Small intestine (tissue), 16 donors: ENCODE measurements at places on chromosomes 1 and 21.
A peak's percentile ranks its signal among the peaks of the same experiment; 100 is the strongest.

- no peak overlapping the region for H3K4me3 ChIP-seq
- no peaks in the 10 kb centered on the region for H3K36me3 ChIP-seq
- no peak overlapping the region for H3K27ac ChIP-seq
- DNase-seq = no peak
Observed at GRCh38 chr1:216815260-216816131, 92.3 kb upstream of the ESRRG start.

- no peak overlapping the region for H3K27ac ChIP-seq
- no peaks in the 10 kb centered on the region for H3K4me1 ChIP-seq
- no peak for DNase-seq
- no peak overlapping the region for H3K4me3 ChIP-seq
- H3K36me3 ChIP-seq = no peaks in the 10 kb centered on the region
Observed at GRCh38 chr1:236389253-236389652, 4.8 kb upstream of the EDARADD start.

- no peaks in the 10 kb centered on the region for H3K36me3 ChIP-seq
- no peak overlapping the region for H3K4me3 ChIP-seq
- DNase-seq = no peak
- H3K27me3 ChIP-seq = no peaks in the 10 kb centered on the region
- H3K4me1 ChIP-seq = peaks cover 21% of the 10 kb centered on the region
Observed at GRCh38 chr1:25732821-25733220, 67.2 kb upstream of the SELENON start.

DNA sequence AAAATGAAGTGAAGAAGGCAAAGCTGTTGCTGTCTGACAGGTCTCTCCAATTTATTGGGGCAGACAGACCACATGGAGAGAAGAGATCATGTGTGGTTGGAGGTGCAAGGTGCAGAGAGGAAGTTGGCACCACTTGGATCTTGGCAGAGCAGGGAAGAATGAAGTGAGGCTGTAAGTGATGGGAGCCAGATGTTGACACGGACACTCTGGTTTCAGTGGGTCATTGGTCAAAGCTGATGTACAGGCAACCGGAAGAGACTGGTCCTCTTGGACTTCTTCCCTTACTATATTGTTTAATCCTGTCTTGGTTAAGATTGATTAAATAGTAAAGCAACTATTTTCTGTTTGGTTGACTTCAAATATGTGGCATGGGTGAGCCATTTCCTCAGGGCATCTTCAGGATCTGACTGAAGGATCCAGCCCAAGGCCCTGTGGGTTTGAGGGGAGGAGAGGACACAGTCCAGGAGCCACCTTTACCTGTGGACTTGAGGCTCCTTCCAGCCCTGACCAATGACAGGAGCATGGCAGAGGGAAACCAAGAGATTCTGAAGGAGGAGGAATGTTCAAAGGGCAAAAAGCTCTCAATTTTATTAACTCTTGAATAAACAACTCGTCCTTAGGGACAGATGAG, 49.4 kb downstream of the NENF start:
- H3K4me3 ChIP-seq = no peak overlapping the region
- peak overlapping the region; percentile 19 for H3K27ac ChIP-seq
- H3K27me3 ChIP-seq = no peaks in the 10 kb centered on the region

GRCh38 chr1:43991200-43991475, 261 bp upstream of the CCDC24 start:
- H3K4me3 ChIP-seq = peak overlapping the region; percentile 66
- no peak for DNase-seq
- H3K27ac ChIP-seq = peak overlapping the region; percentile 86
- peaks cover 51% of the 10 kb centered on the region for H3K4me1 ChIP-seq
- H3K27me3 ChIP-seq = no peaks in the 10 kb centered on the region

DNA sequence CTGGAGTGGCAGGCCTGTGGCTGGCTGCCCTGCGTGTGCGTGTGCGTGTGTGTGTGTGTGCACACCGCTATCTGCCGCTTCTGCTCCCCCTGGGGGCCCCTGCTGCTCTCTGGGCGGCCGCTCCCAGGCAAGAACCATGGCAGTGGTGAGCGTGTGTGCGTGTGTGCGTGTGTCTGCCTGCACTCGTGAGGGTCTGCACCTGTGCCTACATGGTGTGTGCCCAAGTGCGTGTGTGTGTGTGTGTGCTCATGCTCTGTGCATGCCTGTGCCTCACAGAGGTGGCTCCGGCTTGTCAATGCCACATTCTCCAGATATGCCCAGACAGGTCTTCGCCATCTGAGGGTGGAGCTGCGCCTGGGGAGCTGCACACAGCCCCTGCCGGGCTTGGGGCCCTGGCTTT, 18.7 kb upstream of the PEX10 start:
- no peak for DNase-seq
- no peaks in the 10 kb centered on the region for H3K36me3 ChIP-seq
- H3K4me1 ChIP-seq = no peaks in the 10 kb centered on the region
- H3K4me3 ChIP-seq = no peak overlapping the region
- H3K27me3 ChIP-seq = no peaks in the 10 kb centered on the region
- peak overlapping the region; percentile 77 for H3K27ac ChIP-seq

DNA sequence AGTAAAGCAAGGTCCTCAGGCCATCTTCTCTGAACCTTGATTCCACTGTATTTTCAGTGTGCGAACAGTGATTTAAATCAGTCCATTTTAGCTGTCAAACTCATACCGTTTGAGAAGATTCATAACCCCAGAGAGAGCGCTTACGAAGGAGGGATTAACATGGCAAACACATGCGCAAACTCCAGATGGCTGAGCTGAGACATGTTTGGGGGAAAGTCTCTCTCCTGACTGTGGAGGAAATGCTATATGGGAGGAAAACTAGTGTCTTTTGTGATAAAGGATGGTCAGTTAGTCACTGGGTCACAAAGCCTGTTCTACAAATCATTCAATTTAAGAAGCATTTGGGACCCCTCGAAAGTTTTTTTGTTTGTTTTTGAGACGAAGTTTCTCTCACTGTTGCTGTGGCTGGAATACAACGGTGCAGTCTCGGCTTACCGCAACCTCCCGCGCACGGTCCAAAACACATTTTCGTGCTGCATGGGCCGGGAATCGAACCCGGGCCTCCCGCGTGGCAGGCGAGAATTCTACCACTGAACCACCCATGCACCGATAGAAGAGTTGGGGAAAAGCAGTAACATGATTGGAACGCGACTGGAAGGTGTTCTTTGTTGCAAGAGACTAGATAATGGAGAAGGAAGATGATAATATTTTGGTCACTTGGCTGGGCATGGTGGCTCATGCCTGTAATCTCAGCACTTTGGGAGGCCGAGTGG, 58.4 kb upstream of the CXADR start:
- no peaks in the 10 kb centered on the region for H3K36me3 ChIP-seq
- no peak overlapping the region for H3K4me3 ChIP-seq
- no peak for DNase-seq

- no peaks in the 10 kb centered on the region for H3K36me3 ChIP-seq
- H3K27ac ChIP-seq = no peak overlapping the region
- no peak for DNase-seq
- no peaks in the 10 kb centered on the region for H3K4me1 ChIP-seq
Observed at GRCh38 chr1:75327395-75327794, 193.2 kb downstream of the LHX8 start.

- peak overlapping the region; percentile 76 for H3K27ac ChIP-seq
- DNase-seq = peak; percentile 37
- peak overlapping the region; percentile 22 for H3K4me3 ChIP-seq
- H3K36me3 ChIP-seq = peaks cover 32% of the 10 kb centered on the region
- H3K4me1 ChIP-seq = peaks cover 55% of the 10 kb centered on the region
- H3K27me3 ChIP-seq = no peaks in the 10 kb centered on the region
Observed at GRCh38 chr21:34524646-34525601, 12.9 kb upstream of the KCNE1 start.

DNA sequence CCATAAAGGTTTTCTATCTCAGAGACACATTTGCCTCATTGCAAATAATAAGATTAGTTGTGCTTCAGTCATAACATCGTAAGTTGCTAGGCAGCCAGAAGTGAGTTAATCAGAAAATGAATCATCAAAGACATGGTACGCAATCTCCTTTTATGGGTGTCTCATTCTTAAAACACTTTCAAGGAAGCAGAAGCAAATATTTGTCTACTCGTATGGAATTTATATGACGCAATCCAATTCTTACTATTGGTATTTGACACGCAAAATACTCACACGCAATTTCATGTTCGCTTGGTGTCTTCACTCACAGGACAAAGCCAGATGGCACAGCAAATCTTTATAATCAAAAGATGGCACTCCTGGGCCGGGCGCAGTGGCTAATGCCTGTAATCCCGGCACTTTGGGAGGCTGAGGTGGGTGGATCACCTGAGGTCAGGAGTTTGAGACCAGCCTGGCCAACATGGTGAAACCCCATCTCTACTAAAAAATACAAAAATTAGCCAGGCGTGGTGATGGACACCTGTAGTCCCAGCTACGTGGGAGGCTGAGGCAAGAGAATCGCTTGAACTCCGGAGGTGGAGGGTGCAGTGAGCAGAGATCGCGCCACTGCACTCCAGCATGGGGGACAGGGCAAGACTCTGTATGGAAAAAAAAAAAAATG, 56.4 kb downstream of the HLCS start:
- no peaks in the 10 kb centered on the region for H3K4me1 ChIP-seq
- peaks cover 2% of the 10 kb centered on the region for H3K36me3 ChIP-seq
- DNase-seq = peak; percentile 91
- H3K4me3 ChIP-seq = no peak overlapping the region

GRCh38 chr1:246629030-246629429, 62.8 kb downstream of the CNST start:
- H3K4me3 ChIP-seq = no peak overlapping the region
- H3K36me3 ChIP-seq = no peaks in the 10 kb centered on the region
- no peak for DNase-seq
- H3K4me1 ChIP-seq = no peaks in the 10 kb centered on the region
- H3K27ac ChIP-seq = no peak overlapping the region
- no peaks in the 10 kb centered on the region for H3K27me3 ChIP-seq

- no peaks in the 10 kb centered on the region for H3K27me3 ChIP-seq
- H3K4me3 ChIP-seq = no peak overlapping the region
- H3K4me1 ChIP-seq = no peaks in the 10 kb centered on the region
- DNase-seq = no peak
- H3K27ac ChIP-seq = no peak overlapping the region
Observed at GRCh38 chr1:163928651-163929050, 606.9 kb downstream of the NUF2 start.

- H3K4me1 ChIP-seq = peaks cover 7% of the 10 kb centered on the region
- no peak overlapping the region for H3K4me3 ChIP-seq
- H3K27me3 ChIP-seq = no peaks in the 10 kb centered on the region
Observed at GRCh38 chr1:45334308-45335245, 5.4 kb upstream of the TOE1 start.

DNA sequence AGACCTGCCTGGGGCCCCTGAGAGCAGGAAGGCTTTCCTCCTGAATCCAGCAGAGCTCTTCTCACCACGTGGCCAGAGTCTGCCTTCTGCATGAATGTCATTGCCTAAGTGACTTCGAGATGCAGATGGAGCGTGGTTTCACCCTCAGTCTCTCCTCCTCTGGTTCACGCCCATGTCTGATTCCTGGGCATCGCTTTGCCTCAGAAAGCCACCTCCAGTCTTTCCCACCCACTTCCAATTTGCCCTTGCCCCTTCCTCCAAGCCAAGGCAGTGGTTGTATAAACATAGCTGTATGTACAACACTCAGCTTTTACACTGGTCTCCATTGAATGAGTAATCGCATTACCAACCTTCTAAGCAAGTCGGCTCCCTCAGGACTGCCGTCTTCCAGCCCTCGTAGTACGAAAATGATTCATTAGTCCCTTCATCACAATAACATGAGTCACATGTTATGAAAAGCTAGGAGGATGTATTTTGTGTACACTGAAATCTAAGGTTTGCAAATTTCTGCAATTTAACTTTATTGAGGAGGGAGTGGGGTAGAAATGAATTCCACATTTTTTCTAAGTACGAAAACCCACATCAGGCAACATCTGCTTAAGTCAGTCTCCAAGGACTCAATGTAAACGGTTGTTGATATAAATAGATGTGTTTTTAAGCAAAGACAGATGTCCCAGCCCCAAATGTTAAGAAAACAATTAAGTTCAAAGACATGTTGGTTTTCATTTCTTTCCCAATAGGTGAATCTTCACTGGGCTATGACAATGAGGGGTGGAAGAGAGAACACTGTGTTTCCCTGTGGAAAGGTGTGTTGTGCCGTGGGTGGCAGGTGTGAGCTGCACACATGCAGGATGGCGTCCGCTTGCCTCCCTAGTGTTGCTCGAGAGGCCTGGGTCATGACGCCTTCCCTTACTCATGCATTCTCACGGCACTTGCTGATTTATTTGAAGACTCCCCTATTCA, 32.3 kb upstream of the ETS2 start:
- H3K27ac ChIP-seq = peak overlapping the region; percentile 35
- DNase-seq = no peak
- H3K27me3 ChIP-seq = no peaks in the 10 kb centered on the region

- peaks cover 29% of the 10 kb centered on the region for H3K4me1 ChIP-seq
- no peak for DNase-seq
- H3K27me3 ChIP-seq = no peaks in the 10 kb centered on the region
- H3K36me3 ChIP-seq = no peaks in the 10 kb centered on the region
Observed at GRCh38 chr21:33648555-33648954, 6.3 kb downstream of the ITSN1 start.

- no peak overlapping the region for H3K4me3 ChIP-seq
- H3K27ac ChIP-seq = no peak overlapping the region
- peak; percentile 57 for DNase-seq
Observed at GRCh38 chr1:89454845-89455521, 69.6 kb upstream of the LRRC8B start.

- H3K36me3 ChIP-seq = no peaks in the 10 kb centered on the region
- H3K4me3 ChIP-seq = no peak overlapping the region
- no peak for DNase-seq
Observed at GRCh38 chr1:230125141-230125540, 58.1 kb downstream of the GALNT2 start.

GRCh38 chr1:242770366-242770765, 245.9 kb upstream of the PLD5 start:
- H3K4me3 ChIP-seq = no peak overlapping the region
- no peak for DNase-seq

- peaks cover 12% of the 10 kb centered on the region for H3K27me3 ChIP-seq
- DNase-seq = peak; percentile 44
- no peak within 1 kb of the TSS for H3K4me3 ChIP-seq
- no peaks in the 10 kb centered on the region for H3K4me1 ChIP-seq
- H3K27ac ChIP-seq = no peak within 1 kb of the TSS
- no peaks in the 10 kb centered on the region for H3K36me3 ChIP-seq
Observed at GRCh38 chr1:173669491-173669941, at the start of gene ANKRD45. ANKRD45 (minus strand) TSS chr1:173669851; CDS start chr1:173659418, 10,433 bp downstream.

DNA sequence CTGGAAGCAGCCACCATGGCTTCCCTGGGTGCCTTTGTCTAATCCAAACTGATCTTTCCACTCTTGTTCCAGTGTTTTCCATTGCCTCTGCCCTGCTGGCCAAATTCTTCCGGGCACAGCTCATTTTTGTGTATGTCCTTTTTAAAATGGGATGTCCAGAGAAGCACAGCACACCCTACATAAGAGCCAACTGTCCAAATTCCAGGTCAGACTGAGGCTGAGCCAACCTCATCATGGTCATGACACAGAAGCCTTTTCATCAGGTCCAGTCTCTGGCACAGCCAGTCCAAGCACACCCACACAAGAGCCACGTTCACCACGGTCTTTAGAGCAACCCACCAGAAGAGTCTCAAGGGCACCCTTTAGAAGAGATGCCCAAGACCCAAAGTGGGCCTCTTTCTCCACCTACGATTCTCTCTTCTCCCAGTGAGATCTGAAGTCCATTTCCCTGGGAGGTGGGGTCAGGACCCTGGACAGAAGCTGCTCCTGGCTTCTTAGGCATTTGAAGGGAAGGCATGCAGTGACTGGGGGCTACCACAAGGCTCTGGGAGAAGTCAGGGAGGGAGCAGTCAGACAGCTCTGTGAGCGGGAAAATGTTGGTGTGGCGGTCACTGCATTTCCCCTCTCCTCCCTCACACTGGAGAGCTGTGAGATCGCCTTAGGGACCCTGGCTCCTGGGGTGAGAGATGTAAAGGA, 53.2 kb downstream of the SYT2 start:
- no peak for DNase-seq
- H3K27ac ChIP-seq = no peak overlapping the region
- no peaks in the 10 kb centered on the region for H3K36me3 ChIP-seq
- H3K4me1 ChIP-seq = no peaks in the 10 kb centered on the region
